ENCODE measurements at places on chromosomes 7 and 10.

GRCh38 chr10:125061557-125062226 is 98.7 kb downstream of the CTBP2 start:
- H3K4me1 ChIP-seq: peaks cover 76% of the 10 kb centered on the region
- no peak overlapping the region for H3K4me3 ChIP-seq
- peaks cover 31% of the 10 kb centered on the region for H3K36me3 ChIP-seq
- peak overlapping the region; percentile 86 for H3K27ac ChIP-seq
- H3K27me3 ChIP-seq: no peaks in the 10 kb centered on the region

- DNase-seq: no peak
- H3K4me1 ChIP-seq: no peaks in the 10 kb centered on the region
- H3K36me3 ChIP-seq: no peaks in the 10 kb centered on the region
Observed at GRCh38 chr7:131753620-131754222, 197.3 kb upstream of the PODXL start.

- no peak for DNase-seq
- no peak overlapping the region for H3K27ac ChIP-seq
- H3K27me3 ChIP-seq: no peaks in the 10 kb centered on the region
- H3K36me3 ChIP-seq: no peaks in the 10 kb centered on the region
- no peak overlapping the region for H3K4me3 ChIP-seq
Observed at GRCh38 chr10:98016772-98017475, 13.5 kb downstream of the CRTAC1 start.

- H3K4me1 ChIP-seq: peaks cover 18% of the 10 kb centered on the region
- H3K27me3 ChIP-seq: no peaks in the 10 kb centered on the region
- DNase-seq: no peak
Observed at GRCh38 chr7:1142051-1142635, 17.9 kb downstream of the ZFAND2A start.

DNA sequence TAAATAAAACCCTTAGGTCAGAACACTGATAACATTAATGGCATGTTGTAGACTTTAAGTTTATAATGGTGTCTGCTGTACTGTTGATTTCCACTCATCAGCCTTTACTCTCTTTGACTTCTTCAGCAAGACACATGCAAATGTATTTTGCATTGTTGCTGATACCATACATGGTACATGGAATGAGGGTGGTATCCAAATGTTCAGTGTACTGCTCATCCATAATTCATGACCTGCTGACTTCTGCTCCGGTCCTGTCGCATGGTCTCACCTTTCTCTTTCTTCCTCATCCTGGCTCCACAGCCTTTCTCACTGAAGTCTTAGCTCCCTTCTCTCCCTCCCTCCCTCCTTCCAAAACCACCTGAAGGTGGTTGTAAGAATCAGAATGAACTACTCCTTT is 4.7 kb upstream of the CUBN start:
- no peaks in the 10 kb centered on the region for H3K4me1 ChIP-seq
- H3K4me3 ChIP-seq: no peak overlapping the region
- no peaks in the 10 kb centered on the region for H3K27me3 ChIP-seq
- no peak overlapping the region for H3K27ac ChIP-seq
- H3K36me3 ChIP-seq: no peaks in the 10 kb centered on the region

DNA sequence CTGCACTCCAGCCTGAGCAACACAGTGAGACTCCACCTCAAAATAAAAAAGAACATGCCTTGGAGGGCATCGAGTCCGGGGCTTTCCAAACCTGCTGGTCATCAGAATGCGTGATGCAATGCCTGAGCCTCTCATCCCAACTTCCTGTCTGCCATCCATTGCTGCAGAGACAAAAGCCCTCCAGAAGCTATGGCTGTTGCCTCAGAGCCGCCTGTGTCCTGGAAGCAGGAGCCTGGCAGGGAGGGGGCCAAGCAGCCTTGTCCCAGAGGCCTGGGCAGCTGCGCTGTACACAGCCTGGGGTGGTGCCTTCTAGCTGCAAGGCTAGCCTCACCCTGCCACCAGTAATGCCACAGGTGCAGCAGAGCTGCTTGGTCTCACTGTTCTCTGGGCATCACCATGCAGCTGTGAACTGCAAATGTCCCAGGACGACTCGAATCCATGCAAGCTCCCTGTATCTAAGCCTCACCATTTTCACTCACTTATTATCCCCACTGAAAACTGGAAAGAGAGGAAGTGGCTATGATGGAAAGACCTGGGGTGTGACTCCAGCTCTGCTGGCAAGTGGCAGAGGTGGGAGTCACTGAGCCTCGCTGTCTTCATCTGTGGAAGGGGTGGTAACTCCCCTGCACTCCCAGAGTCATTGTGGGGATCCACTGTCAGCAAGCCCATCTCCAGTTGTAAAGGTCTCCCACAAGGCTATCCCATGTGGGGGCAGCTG is 7.0 kb downstream of the ALOX5 start:
- no peak for DNase-seq
- H3K4me1 ChIP-seq: peaks cover 13% of the 10 kb centered on the region
- peaks cover 7% of the 10 kb centered on the region for H3K27me3 ChIP-seq
- no peak overlapping the region for H3K27ac ChIP-seq

Data from spinal cord (tissue), 10 donors.